ENCODE measurements at places on chromosomes 1 and 21. TPM values are rescaled to one million over a fixed set of nuclear protein-coding genes. Genes with fewer than 3 reads are reported as not detected.

The KRTAP7-1 gene
- total RNA-seq: not detected

DNA sequence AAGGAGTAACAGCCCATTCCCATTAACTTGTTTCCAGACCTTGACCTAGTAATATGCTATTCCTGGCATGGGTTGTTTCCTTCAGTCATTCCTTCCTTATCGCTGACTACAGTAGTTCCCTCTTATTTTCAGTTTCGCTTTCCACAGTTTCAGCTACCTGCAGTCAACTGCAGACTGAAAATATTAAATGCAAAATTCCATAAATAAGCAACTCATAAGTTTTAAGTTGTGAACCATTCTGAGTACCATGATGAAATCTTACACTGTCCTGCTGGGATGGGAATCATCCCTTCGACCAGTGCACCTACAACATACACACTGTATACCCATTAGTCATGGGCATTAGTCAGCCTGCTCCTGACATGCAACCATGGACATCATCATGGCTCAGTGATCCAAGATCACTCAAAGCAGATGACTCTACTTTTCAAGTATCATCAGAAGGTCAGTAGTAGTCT is 66.7 kb downstream of the CCDC30 start:
- DNase-seq: no peak

DNA sequence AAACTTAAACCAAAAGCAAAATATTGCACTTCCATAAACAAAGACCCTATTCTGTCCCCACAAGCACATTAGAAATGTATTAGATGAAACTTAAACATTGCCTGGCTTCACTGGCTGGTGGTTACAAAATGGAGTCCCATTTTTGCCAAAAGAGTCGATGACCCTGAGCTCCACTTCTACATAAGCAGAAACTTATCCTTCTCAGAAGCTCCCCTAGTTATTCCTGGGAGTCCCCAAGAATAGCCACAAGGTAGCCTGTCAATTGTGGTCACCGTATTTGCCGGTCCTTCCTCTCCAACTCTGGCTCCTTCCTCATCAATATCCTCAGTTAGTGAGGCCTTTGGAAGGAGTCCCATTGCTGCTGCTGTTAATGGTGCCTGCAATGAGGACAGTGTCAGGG is 37.3 kb downstream of the CDCP2 start:
- no peak for DNase-seq

The RNF207 gene
- 63.0 TPM for total RNA-seq

- no peak for DNase-seq
These were observed at the start of gene RPTN for GRCh38 chr1:152159144-152159543. TSS of gene RPTN (minus strand) at chr1:152159228. CDS start at chr1:152157889, 1,339 bp downstream.

GRCh38 chr1:66437136-66437401 is 96.9 kb upstream of the SGIP1 start:
- no peak for DNase-seq

- DNase-seq: no peak
These were observed 78.4 kb upstream of the KCNA3 start for GRCh38 chr1:110752941-110753725.

The RHD gene
- not detected for total RNA-seq

The CASQ1 gene
- total RNA-seq: 10.5 TPM

DNA sequence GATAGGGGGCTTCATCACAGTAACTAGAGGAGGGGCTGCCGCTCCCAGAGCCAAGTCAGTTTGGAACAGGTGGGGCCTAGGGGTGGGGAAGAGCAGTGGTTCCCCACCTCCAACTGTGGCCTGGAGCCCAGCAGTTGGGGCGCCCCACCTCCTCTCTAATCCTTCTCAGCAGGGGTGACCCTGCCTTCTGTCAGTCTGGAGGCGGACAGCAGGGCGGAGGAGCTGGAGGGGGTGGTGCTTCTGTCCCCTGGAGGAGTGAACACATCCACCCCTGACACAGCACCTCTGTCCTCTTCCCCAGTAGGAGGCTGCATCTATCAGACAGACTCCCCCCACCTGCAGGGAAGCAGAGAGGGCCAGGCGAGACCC is 73.8 kb downstream of the MRPL37 start:
- no peak for DNase-seq

- no peak for DNase-seq
These were observed 23.2 kb upstream of the QSOX1 start for GRCh38 chr1:180131510-180131909.

- peak; percentile 64 for DNase-seq
These were observed 13.5 kb downstream of the TNFRSF1B start for GRCh38 chr1:12180315-12180714.

DNA sequence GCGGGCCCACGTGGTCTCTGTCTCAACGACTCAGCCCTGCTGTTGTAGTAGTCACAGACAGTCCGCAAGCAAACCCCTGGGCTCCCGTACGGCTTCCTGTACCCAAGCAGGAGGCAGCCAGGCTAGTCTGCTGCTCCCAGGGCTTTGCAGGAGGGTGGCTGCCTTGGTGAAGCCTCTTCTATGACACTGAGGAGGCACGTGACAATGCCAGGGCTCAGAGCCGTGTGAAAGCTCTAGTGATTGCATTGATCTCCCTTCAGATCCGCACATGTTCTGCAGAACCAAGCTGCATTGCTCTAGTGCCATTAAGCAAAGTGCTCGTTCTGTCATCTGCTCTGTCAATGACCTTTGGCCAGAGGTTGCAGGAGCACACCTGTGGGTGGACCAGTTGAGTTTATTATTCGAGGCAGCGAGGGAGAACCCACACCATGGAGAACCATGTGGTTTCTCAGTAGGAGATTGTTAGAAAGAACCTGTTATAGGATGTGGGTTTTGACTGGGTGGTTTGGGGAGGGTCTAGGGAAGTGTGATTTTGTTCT is 18.0 kb downstream of the UMODL1 start:
- no peak for DNase-seq

DNA sequence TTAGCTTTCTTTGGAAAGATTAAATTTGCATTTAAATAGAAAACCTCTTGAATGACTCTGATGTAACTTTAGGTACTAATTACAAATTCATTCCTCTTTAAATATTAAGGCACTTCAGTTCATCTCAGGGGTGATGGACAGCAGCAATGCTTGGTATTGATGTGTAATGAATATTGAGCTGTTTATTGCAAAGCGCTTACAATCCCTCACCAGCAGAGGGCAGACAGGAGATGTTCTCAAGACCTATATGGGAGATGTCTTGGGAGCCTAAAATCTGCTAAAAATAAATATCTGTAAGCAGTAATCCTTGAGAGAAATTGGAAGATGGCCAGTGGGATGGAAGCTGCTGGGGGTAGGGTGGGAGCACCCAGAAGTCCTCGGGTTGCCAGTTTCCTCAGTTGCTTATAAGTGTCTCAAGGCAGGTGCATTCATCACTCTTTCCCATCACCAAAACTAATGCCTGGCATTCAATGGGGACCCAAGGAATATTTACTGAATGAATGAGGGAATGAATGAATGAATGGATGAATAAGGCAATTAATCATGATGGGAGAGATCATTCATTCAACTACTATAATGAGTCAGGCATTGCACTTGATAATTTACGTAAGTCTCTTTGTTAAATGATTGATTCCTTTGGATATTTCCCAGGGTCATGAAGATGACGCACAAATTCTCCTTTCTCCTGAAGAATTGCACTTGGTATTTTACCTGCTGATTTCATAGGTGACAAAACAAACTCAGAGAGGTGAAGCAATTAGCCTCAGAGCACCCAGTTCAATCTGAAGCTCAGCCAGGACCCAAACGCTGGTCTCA is 2.3 kb downstream of the KLHDC8A start:
- DNase-seq: peak; percentile 58

The TPM3 gene
- total RNA-seq: 242 TPM

The RGSL1 gene
- not detected for total RNA-seq

DNA sequence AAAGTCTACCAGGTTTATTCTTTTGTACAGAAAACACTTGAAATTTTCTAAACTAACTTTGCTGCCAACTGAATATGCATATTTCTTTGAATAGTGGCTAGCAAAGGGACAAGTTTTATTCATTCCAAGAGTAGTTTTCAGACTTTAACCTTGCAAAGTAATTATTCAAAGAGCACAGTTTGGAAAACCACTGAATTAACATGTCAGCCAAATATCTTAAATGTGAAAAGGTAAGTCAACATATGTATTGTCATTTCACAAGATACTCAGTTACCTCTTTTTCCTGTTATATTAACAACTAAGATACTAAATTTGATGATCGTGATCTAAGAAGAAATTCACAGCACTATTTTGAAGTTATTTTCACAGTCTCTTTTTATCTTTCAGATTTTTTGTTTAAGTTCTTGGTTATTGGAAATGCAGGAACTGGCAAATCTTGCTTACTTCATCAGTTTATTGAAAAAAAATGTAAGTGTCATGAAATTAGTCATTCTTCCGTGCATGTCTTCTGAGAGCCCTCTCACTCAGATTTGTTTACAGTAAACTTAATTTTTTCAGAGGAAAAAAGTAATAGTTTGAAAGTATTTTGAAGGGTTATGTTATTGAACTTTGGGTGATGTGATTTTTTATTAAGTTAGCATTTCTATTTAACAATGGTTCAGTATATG is 15.3 kb downstream of the RAB4A start:
- DNase-seq: no peak

- no peak for DNase-seq
These were observed 829 bp upstream of the HES2 start for GRCh38 chr1:6420454-6421042.

- DNase-seq: no peak
These were observed 197.9 kb upstream of the COA6 start for GRCh38 chr1:234175363-234175762.

DNA sequence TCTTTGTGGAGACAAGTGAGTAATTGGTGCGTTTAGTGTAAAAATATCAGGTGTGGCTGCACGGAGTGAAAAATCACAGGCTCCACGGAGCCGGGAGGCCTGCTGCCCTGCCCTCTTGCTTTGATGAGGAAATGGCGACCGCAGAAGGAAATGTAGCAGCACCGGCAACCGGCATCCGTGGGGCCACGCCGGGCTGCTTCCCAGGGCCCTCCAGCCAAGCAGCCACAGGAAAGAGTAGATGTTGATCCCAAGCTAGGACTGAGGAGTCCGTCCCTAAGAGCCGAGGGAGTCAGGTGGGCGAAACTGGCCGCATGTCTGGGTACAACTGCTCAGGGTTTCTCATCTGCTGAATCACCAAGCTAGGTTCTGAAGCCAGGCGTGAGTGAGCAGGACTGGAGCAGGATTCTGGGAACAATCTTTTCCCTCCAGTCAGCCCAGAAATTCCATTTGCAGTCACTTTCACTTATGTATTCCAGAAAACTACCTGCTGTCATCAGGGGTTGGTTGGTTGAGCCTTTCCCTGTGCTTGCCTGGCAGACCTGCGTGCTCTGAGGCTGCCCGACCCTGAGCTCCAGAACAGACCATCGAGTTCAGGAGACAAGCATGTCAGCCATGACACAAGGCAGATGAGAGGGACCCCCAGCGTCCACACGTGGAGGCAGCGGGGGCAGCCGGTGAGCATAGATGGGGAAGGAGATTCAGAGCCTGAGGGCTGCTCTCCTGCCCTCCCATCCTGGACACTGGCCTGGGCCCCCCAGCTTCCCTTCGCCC is 5.8 kb upstream of the ITGB2 start:
- no peak for DNase-seq

DNA sequence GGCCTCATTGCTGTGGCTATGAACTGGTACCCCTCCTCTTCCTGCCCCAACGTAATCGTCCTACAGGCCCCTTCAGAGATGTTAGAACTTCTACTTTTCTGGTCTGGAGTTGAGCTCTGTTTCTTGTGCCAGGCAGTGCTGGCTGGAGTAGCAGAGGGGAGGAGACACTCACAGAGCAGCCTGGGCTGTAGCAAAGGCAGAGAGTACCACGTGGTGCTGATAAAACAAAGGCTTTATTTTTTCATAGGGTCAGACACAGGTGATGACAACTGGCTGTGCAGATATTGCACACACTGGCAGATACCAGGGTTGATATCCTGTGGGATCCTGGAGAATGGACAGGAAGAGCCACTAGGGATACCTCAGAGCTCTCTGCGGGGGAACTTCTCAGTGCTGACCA is 23.2 kb downstream of the CRCT1 start:
- DNase-seq: no peak

DNA sequence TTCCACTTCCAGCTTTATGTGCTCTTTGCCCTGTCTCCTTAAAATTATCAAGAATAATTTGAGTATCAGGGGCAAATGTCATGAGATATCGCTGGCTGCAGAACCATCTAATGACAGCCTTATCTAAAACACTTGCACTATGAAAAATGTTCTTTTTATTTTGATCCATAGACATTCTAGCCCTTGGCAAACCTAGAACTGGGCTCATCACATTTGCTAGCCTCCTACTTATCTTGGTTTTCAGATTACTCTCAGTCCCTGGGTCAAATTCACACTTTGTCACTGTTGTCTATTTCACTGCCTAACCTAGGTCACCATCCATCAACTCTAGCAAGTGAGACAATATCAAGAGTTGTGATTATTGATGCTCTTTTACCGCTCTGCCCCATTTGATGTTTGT is 59.9 kb upstream of the IPO9 start:
- DNase-seq: no peak

DNA sequence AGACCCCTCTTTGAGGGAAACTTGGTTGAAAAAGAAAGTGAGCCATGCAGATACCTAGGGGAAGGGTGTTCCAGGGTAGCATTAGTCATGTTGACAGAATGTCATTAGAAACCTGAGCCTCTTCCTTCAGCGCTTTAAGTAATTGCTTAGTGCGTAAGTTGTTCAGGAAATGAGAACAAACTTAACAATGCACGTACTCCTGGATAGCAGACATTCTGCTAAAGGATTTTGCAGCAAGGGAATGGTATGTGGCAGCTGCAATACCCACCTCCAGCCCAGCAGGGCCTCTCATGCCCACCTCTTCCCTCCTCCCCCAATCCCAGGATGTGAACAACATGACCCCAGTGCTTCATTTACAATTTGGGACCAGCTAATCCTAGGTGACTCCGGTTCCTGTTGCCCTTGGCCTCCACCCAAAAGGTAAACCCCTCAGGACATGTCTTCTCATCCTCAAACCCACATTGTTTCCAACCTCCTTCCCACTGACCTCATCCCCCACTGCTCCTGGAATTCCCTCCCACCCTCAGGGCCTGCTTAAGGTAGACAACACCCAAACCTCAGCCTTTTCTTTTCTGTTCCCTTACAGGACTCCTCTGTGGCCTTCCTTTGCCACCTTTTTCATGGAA is 98.0 kb upstream of the BCAR3 start:
- no peak for DNase-seq

DNA sequence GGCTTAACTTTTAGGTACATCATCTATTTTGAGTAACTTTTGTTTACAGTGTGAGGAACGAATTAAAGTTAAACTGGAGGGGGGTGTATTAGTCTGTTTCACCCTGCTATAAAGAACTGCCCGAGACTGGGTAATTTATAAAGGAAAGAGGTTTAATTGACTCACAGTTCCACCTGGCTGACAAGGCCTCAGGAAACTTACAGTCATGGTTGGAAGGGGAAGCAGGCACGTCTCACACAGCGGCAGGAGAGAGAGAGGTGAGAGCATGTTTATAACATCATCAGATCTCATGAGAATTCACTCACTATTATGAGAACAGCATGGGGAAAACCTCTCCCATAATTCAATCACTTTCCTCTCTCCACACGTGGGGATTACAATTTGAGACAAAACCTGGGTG is 31.9 kb upstream of the TMEM52 start:
- DNase-seq: no peak

The AKR7A3 gene
- 1.8 TPM for total RNA-seq

DNA sequence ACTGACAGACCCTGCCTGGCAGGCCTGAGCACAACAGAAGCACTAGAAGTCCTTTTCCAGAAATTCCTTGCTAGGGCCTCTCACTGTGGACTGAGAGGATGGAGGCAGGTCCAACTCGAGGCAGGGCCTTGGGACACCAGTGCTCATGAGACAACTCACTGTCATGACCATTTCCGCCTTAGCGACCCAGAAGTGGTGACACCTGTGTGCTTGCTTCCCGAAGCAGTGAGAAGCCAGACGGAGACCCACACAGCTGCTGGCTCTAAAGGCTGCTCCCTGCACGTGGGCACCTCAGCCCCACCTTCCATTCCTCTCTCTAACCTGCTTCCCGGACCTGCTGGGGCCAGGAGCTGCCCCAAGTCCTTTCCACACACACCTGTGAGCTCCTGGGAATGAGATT is 33.0 kb downstream of the KCNC4 start:
- DNase-seq: no peak
